ENCODE measurements at places on chromosomes 12 and 14. TPM values are rescaled to one million over a fixed set of nuclear protein-coding genes. Genes with fewer than 3 reads are reported as not detected.

BCL7A gene
- total RNA-seq = 10.5 TPM

DNA sequence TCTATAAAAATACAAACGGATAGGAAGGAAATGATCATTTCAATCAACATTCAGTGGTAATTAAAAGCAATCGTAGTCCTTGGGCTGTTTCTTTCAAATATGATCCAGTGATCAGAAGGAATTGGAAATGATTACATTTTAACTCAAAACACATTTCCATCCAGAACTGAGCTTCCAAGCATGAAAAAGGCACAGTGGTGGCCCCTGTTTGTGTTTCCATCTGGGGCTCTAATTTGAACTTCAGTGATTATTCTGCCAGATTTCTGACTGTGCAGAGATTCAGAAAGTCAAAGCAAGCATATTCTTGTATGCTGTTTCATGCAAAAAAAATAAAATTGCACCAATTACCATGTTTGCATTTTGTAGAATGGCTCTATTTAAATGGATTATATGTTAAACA lies 157.0 kb upstream of the LMNTD1 start:
- peaks cover 4% of the 10 kb centered on the region for H3K4me1 ChIP-seq
- no peak for DNase-seq
- peaks cover 19% of the 10 kb centered on the region for H3K36me3 ChIP-seq
- H3K4me3 ChIP-seq = no peak overlapping the region
- no peaks in the 10 kb centered on the region for H3K27me3 ChIP-seq

GRCh38 chr12:31765931-31766330 lies 37.1 kb upstream of the AMN1 start:
- H3K27ac ChIP-seq = no peak overlapping the region
- no peaks in the 10 kb centered on the region for H3K27me3 ChIP-seq
- peaks cover 20% of the 10 kb centered on the region for H3K4me1 ChIP-seq
- no peak for DNase-seq
- no peaks in the 10 kb centered on the region for H3K36me3 ChIP-seq

TAS2R8 gene
- not detected for total RNA-seq

DNA sequence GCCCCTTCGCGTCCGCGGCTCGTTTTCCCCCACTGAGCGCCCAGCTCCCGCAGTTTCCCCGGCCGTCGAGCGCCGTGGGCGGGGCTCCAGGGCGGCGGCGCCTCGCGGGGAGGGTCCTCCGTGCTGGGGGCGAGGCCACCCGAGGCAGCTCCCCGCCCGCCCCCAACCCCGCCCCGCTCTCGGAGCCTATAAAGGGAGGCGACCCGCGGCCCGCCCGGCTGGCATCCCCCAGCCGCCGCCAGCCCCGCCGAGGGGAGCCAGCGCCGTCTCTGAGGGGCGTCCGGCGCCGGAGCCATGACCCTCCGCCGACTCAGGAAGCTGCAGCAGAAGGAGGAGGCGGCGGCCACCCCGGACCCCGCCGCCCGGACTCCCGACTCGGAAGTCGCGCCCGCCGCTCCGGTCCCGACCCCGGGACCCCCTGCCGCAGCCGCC lies at the start of gene TAMALIN:
Gene TAMALIN, plus strand, starts transcription at position 221 of the 432 bp plus-strand sequence. Its CDS starts 74 bp downstream, at position 295.
- H3K36me3 ChIP-seq = no peaks in the 10 kb centered on the region
- H3K4me1 ChIP-seq = peaks cover 31% of the 10 kb centered on the region
- DNase-seq = peak; percentile 88
- H3K27me3 ChIP-seq = no peaks in the 10 kb centered on the region

MDGA2 gene
- not detected for total RNA-seq

GRCh38 chr14:105248368-105249181 lies at the start of gene BTBD6:
TSS of gene BTBD6 (plus strand) at chr14:105248533. CDS start at chr14:105248712, 179 bp downstream.
- peak within 1 kb of the TSS; percentile 73 for H3K4me3 ChIP-seq
- no peaks in the 10 kb centered on the region for H3K27me3 ChIP-seq
- peak within 1 kb of the TSS; percentile 46 for H3K27ac ChIP-seq
- DNase-seq = peak; percentile 92
- no peaks in the 10 kb centered on the region for H3K36me3 ChIP-seq

- no peaks in the 10 kb centered on the region for H3K27me3 ChIP-seq
- peaks cover 39% of the 10 kb centered on the region for H3K4me1 ChIP-seq
- no peak overlapping the region for H3K4me3 ChIP-seq
These were observed 7.4 kb downstream of the INF2 start for GRCh38 chr14:104696671-104697316.

GRCh38 chr14:93870377-93870776 lies 56.8 kb upstream of the FAM181A start:
- no peak for DNase-seq
- no peak overlapping the region for H3K4me3 ChIP-seq
- H3K36me3 ChIP-seq = no peaks in the 10 kb centered on the region
- H3K27ac ChIP-seq = no peak overlapping the region

KRT6B gene
- not detected for total RNA-seq

IL26 gene
- total RNA-seq = not detected

PDZRN4 gene
- not detected for total RNA-seq

Data from naive thymus-derived CD8-positive, alpha-beta T cell (primary cell).